Glomerular endothelial cell (primary cell): ENCODE measurements at places on chromosomes 1 and 21.

- no peak for DNase-seq
Measured at GRCh38 chr1:209134001-209134400, 449.5 kb upstream of the CAMK1G start.

DNA sequence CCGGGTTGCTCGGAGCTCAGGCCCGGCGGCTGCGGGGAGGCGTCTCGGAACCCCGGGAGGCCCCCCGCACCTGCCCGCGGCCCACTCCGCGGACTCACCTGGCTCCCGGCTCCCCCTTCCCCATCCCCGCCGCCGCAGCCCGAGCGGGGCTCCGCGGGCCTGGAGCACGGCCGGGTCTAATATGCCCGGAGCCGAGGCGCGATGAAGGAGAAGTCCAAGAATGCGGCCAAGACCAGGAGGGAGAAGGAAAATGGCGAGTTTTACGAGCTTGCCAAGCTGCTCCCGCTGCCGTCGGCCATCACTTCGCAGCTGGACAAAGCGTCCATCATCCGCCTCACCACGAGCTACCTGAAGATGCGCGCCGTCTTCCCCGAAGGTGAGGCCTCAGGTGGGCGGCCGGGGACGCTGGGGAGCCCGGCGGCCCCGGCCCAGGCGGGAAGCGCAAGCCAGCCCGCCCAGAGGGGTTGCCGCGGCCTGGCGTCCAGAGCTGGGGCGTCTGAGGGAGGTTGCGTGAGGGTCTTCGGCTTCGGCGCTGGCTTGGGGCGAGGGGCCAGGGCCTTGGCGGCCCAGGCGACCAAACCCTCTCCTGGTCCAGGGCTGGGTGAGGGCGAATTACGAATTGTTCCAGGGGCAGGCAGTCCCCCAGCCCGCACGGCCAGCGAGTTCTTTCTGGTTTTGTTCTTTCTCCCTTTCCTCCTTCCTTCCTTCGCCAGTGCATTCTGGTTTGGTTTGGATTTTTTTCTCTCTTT, 805 bp downstream of the SIM2 start:
- DNase-seq, result no peak

- DNase-seq, result no peak
Measured at GRCh38 chr1:3480369-3480719, 25.9 kb downstream of the ARHGEF16 start.

- no peak for DNase-seq
Measured at GRCh38 chr1:230832476-230832875, 35.8 kb downstream of the C1orf198 start.

GRCh38 chr21:38351176-38351959, 94.6 kb downstream of the KCNJ15 start:
- DNase-seq, result no peak

- peak; percentile 54 for DNase-seq
Measured at GRCh38 chr1:67831850-67832513, 1.3 kb downstream of the GNG12 start.

- DNase-seq, result no peak
Measured at GRCh38 chr1:89025928-89026327, 3.3 kb upstream of the GBP3 start.

DNA sequence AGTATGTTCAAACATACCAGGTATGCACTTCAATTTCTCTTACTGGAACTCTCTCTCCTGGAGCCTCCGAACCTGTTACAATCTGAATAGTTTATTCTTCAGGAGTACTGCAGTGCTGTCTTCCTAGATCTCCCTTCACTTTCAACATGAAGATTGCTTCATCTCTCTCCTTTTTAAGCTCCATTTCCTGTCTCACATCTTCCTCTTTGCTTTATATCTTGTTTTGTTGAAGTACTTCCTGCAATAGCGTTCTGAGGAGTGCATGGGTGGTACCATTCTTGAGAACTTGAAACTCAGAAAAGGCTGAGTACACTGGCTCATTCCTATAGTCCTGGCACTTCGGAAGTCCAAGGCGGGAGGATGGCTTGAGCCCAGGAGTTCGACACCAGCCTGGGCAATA, 15.7 kb upstream of the C1orf146 start:
- DNase-seq, result no peak

DNA sequence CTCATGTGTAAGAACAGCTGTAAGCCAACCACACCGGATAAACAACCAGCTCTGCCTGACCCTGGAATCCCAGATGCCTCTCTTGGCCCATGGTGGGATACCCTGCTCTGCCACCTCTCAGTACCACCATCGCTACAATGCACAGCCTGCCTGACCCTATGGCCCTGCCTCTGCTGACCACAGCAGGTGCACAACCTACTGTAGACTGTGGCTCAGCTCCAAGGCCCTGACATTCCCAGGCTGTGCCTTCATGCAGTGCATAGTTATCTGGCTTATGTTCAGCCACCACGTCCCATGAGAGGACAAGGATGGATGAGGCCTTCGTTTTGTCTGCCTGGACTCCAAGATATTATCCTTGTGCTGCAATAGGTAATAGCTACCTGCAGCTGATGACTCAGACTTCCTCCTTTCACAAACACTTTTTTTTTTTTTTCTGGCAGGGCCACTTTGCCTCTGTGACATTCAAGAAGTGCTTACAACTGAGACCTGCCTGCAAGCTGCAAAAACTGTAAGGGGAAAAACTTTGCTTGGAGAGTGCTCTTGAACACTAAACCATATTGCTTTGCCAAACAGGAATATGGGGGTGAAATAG, 177.7 kb downstream of the URB2 start:
- no peak for DNase-seq

DNA sequence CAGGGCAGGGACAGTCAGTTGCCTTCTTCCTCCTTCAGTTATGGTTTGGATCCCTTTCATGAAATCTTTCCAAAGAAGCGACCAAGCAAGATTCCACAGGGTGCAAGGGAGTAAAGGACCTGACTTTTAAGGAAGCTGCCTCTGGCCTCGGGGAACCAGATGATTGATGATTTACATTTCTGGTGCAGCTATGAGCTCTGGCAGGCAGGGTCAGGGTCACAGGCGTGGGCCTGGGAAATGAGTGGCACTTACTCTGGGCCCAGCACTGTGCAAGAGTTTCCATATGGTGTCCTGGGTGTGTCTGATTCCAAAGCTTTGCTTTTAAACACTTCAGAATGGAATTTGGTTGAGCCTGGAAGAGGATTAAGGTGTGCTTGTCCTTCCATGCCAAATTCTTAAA, 7.2 kb upstream of the CRABP2 start:
- DNase-seq, result no peak

GRCh38 chr1:164754088-164754600, 195.2 kb downstream of the PBX1 start:
- no peak for DNase-seq
